Activated naive CD8-positive, alpha-beta T cell treated with anti-CD3 and anti-CD28 coated beads, Interleukin-2, amount 50 U/mL, for 16 hours (primary cell): ENCODE measurements at places on chromosomes 5 and 9.

DNA sequence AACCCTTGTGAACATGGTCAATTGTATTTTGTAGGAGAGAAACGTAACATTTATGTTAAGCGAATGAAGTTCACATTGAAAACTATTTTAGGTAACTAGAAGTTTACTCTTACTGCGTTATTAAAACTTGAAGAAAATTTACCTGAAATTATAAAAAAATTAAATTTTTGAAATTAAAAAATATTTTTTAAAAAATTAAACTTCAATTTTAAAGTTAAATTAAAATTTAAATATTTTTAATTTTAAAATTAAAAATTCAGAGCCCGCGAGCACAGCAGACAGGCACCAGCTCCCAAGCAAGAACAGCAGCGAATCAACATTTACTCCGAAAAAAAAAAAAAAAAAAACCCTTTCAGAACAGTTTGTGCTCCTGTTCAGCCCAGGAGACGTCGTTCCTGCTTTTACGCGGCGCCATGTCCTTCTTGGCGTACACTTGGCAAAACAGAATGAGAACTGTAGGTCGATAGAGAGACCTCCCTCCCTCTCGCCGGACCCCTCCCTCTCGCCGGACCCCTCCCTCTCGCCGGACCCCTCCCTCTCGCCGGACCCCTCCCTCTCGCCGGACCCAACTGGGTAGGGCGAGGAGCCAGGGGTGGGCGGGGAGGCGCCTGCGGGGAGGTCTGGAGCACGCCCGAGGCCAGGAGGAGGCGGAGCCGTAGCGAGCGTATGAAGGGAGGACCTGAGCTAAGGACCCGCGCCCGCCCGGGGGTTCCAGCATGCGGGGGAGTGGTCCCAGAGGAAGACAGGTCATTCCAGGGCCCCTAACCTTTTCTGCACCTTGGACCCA lies 235.8 kb downstream of the ROR2 start:
- DNase-seq: no peak

DNA sequence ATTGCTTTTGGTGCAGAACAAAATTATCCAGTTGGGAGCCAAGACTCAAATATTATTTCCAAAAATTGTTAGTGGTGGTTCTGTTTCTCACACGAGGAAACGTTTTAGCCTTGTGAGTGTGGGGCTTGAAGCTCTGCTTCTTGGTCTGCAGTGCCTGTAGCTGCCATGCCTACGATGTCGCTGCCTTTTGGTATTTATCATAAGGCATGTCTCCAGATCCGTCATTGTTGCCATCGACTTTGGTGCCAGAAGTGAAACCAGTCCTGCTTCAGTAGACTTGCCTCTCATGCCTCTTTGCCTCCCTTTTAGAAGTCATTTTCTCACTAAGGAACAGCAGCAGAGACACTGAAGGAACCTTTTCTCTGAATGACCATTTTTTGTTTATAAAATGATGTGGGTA lies 29.7 kb upstream of the CATSPER3 start:
- DNase-seq: no peak

- no peak for DNase-seq
These were observed 93.1 kb downstream of the PCDH1 start for GRCh38 chr5:141785135-141785534.

DNA sequence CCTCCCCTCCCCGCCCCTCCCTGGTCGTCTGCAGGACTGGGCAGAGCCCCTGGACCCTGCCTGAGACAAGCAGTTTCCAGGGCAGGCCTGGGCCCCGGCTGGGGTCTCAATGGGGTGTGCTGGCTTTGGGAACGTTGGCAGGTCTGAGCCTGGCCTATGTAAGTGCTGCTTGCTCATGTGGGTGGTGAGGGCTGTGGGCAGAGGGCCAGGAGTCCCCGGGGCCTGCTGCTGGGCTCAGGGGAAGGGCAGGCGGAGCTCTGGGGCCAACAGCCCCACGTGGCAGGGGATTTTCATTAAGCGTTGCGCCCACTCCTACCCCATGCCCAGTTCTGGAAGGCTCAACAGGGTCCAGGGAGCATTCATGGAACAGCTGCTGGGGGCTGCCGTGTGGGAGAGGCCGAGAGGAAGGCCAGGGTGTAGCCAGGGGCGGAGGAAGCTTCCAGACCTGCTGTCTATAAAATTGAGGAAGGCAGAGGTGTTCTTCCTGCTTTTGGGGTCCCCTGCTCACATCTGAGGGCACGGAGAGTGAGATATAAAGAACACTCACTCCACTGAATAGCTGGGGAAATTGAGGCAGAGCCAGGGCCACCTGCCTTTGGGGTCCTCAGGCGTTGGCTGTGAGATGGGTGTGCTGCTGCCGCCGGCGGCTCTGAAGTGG lies 32.5 kb downstream of the RXRA start:
- no peak for DNase-seq

GRCh38 chr9:38413283-38413682 lies 11.0 kb downstream of the IGFBPL1 start:
- no peak for DNase-seq

GRCh38 chr5:99187611-99188010 lies 258.8 kb upstream of the CHD1 start:
- DNase-seq: no peak

DNA sequence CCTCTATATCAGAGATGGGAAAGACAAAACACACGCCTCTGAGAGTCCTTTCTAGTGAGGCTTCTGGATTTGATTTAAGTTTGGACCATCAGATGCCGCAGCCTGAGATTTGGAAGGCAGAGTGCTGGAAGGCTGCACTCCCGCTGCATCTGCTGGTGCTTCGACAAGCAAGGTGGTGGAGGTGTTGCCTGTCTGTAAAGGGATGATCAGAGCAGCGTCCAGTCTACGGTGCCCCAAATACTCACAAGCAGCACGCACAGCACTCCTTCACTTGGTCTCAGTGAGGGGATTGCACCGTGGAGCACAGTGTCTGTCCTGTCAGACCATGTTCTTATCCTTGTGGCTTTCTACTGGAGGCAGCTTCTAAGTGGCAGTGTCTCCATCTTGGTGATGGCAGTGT lies 221.4 kb downstream of the GADD45G start:
- DNase-seq: no peak

DNA sequence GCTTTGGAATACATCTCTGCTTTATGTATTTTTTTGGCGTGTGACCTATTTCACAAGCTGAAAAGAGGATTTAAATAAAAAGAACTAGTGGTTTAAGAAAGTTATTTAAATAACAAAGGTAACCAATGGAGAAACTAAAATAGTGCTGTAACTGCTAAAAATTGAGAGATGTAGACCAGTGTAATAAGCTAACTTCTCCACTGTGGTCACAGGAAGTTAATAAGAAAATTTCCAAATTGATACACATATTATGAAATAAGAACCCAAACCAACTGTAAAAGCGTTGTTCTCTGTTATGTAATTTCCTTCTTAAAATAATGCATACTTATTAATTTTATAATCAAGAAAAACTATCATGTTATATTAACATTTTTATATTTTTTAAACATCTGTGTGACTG lies 29.1 kb upstream of the ZFAND5 start:
- no peak for DNase-seq

GRCh38 chr9:115283395-115283794 lies 165.4 kb upstream of the TNC start:
- no peak for DNase-seq

- DNase-seq: no peak
These were observed 43.0 kb downstream of the PIK3R1 start for GRCh38 chr5:68258531-68258930.

GRCh38 chr5:91787718-91788117 lies 404.6 kb upstream of the ARRDC3 start:
- DNase-seq: no peak

DNA sequence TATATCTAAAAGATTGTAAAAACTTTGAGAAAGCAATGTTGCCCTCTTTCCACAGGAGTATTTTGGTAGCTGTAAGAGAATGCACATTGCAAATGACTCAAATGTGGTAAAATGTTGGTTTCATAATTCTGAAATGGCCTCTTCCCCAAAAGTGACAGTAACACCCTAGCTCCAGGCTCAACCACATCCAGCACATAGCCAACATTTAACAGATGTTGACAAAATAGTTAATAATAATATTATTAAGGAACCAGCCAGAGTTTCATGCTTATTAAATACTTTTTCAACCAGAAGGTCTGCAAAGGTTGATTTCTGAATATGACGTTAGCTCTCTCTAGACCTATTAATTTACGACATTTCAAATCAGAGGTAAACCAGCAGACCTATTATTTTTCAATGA lies 1.3 kb downstream of the ANXA1 start:
- no peak for DNase-seq

- no peak for DNase-seq
These were observed 87.7 kb downstream of the MACIR start for GRCh38 chr5:103346162-103346748.

DNA sequence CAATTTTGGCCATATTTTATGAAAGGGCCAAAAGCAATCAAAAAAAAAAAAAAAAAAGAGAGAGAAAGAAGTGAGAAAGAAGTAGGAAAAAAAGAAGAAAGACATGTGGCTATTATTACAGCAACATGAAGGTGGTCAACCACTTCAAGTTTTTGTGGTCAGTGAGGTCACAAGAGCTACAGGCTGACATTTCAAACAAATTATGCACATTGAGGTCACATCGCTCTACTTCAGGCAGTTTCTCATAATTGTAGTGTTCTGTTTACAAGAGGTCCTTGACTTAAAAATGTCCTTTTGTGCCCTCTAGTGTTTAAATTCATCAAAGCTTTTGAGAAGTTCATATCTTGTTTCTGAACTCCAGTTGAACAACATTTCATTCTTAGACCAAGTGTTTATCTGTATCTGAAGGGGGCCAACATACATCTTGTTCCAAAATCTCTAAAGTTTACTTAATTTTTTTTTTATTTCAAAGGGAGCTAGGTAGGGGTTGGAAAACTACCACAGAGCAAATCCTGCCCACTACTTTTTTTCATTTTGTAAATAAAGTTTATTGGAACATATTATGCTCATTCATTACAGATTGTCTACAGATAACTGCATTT lies 513.1 kb downstream of the PDE4D start:
- no peak for DNase-seq

- DNase-seq: no peak
These were observed 50.9 kb downstream of the PRUNE2 start for GRCh38 chr9:76855015-76855414.

DNA sequence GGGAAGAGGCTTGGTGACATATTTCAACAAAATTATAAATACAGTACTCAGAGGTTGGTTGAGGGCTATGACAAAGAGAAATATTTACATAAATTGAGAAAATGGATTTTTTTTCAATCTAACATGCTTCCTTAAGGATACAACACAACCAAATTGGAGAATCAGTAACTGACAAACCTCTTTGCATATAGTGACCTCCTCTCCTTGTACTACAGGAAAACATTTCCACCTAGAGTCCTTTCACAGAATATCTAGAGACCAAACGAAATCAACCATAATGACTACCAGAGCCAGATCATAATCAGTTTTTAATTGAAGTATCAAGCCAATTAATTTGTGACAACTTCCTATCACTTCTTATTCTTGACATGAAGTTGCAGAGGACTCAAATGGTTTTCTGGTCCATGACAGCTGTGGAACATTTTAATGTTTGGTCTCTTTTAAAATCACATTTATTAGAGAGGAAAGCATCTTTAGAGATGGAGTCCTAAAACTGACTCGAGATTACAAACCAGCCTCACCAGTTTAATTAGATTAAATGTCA lies 1636.5 kb upstream of the C9orf72 start:
- DNase-seq: no peak

DNA sequence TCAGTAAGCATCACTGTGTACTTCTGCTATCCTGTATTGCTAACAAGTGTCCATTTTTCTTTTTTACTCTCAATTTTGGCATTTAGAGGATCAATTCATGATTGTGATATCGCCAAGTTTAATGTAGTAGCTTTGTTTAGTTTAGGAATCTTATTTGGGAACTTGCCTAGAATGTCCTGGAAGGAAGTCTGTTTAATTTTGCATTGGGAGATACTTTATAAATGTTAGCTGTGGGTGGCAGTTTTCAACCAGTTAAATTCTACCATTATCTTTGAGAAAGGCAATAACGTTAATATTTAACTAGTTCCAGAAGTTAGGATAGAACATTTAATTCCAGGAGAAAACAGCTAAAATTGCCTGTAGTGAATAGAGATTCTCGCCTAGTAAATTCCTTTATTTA lies 78.6 kb downstream of the PBX3 start:
- no peak for DNase-seq

DNA sequence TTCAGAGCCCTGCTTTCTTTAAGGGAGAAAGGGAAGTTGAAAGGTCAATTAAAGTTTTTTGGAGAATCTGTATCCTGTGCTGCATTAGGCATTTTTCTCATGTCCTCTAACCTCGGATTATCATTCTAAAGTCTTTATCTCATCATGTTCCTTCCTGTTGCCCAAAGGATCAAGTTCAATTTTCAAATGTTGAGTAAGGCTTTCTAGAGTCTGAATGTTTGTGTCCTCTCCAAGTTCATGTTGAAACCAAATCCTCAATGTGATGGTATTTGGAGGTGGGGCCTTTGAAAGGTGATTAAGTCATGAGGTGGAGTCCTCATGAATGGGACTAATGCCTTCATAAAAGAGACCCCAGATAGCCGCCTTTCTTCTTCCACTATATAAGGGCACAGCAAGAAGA lies 20.2 kb upstream of the TNC start:
- no peak for DNase-seq

- DNase-seq: no peak
These were observed 623.7 kb downstream of the EFNA5 start for GRCh38 chr5:107047048-107047447.

DNA sequence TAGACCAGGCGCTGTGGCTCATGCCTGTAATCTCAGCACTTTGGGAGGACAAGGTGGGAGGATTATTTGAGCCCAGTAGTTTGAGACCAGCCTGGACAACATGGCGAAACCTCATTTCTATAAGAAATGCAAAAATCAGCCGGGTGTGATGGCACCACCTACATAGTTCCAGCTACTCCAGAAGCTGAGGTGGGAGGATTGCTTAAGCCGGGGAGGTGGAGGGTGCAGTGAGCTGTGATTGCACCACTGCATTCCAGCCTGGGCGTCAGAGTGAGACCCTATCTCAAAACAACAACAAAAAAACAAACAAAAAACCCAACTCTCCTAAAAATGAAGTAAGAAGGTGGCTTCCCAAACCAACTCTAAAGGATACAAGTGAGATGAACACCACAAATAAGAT lies 23.0 kb downstream of the IARS1 start:
- no peak for DNase-seq

- DNase-seq: no peak
These were observed 215.3 kb downstream of the NFIB start for GRCh38 chr9:14098486-14099180.

DNA sequence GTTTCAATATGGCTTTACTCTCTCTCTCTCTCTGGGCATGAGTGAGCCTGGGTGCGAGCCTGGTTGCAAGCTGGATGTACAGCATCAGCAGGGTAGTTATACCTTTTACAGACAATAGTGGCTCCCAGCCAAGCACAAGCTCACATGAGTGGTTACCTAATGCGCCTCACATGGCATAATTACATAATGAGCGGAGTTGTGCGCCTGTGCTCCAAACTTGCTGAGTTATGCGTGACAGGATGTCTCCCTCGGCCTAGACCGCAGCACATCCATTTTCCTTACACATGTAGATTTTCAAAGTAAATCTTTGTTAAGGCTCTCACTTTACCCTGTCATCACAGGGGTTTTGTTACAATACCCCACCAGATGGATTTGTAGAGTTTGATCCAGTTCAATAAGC lies 233.5 kb upstream of the WWC1 start:
- no peak for DNase-seq
